ENCODE measurements at places on chromosomes 16 and 17.

- no peak for DNase-seq
These were observed 238.1 kb downstream of the NTN1 start for GRCh38 chr17:9259419-9259818.

DNA sequence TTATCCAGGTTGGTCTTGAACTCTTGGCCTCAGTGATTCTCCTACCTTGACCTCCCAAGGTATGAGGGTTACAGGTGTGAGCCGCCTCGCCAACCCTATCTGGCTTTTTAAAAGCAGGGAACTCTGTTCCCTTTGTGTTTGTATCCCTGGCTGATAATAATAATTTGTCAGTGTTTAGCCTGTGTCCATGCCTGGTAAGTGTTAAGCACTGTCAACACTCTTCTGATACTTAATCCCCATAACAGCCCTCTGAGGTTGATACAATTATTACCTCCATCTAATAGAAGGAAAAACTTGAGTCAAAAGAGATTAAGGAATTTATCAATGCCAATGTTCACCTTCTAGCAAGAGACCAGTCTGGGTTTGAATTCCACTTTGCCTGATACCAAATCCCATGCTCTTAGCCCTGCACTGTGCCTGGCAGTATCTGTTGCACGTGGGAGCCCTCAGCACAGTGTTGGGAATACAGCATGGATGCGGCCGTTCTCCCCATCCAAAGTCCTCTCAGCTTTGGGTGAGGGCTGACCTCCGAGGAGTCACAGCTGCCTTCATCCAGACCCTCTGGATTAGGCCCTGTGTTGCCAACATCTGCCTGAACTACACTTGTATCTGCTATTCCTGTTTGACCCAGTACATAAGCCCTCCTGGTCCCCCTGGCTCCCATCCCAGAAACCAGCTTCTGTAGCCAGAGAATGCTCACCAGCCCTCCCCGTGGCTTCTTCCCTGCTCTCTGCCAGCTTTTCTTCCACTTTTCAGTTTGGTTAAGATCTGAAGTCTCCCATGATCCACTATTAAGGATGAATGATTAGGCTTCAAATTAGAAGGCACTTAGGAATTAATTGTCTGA lies 335.6 kb upstream of the ASIC2 start:
- DNase-seq: no peak

- no peak for DNase-seq
These were observed 89.9 kb downstream of the SOCS1 start for GRCh38 chr16:11165894-11166665.

GRCh38 chr16:80947708-80948625 lies 58.7 kb downstream of the CMC2 start:
- DNase-seq: no peak

DNA sequence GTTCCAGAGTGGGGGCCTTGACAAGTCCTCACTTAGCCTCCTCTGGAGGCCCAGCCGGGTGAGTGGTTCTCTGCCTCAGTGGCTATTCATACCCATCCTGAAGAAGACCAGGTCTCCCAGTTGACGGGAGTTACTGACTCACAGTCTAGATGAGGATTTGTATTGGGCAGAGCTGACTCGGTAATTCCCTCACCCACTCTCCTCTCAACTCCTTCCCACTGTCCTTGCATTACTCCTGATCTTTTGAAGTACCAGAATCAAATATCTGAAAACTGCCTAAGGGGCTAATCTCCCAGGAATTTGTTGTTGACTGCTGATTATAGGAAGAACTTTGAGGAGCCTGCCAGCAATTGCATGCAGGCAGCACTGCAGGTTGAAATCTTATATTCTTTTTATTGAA lies 14.2 kb downstream of the SAP30BP start:
- DNase-seq: no peak

GRCh38 chr17:78736526-78737079 lies 45.5 kb downstream of the CYTH1 start:
- no peak for DNase-seq

Measured in stimulated activated CD4-positive, alpha-beta T cell treated with anti-CD3 and anti-CD28 coated beads, Interleukin-4, amount 100 ng/mL, for 48 hours (primary cell).